NAMALWA (cell line): ENCODE measurements at places on chromosomes 16 and 17.

DNA sequence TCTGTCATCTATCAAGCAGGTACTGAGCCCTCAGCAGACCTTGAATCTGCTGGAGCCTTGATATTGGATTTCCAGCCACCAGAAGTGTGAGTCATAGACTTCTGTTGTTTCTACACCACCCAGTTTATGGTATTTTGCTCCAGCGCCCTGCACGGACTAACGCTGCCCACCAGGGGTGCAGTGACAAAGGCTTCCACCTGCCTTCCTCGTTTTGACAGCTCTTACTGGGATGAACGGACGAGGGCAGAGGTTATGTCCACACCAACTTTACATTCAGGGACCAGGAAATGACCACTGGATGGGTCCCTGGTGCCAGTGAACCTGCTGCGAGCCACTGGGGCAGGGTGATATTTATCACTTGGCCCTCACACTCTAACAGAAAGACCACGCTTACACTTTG lies 66.6 kb upstream of the CBX4 start:
- DNase-seq: peak; percentile 34

DNA sequence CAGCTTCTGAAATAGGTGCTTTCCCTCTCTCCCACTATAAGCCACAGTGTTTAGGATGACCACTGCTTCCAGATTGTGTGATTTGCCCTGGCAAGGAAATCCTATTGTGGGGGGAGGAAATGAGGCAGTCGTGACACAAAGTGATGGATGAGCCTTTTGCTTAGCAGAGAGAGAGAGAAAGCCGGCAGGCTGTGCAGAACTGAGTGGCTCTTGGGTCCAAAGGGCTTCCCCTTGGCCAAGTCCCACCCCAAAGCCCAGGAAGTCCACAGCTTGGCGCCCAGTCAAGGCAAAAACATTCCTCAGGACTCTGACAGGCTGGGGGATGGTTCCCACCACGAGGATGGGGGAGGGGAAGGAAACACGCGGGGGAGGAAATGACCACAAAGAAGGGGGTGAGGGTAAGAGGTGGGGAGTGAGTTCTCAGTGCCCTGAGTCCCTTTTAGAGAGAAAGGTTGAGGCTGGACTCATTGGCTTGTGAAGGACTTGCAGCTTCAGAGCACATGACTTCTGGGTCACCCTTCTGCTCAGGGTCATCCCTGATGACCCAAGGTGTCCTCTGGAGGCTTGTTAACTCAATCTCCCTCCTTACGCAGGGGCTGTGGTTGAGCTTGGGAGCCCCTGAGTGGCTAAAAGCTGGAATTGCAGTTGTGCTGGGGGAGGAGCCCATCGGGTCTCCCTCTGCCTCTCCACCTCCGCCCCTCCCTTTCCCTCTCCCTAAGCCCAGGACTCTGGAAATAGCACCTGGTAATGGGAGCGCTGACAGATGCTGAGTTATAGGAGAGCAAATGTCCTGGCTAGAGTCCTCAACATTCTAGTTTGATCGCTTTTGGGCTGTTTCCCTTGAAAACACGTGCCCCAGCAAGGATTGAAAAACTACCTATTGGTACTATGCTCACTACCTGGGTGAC lies 10.3 kb upstream of the MSL1 start:
- peak; percentile 87 for DNase-seq

DNA sequence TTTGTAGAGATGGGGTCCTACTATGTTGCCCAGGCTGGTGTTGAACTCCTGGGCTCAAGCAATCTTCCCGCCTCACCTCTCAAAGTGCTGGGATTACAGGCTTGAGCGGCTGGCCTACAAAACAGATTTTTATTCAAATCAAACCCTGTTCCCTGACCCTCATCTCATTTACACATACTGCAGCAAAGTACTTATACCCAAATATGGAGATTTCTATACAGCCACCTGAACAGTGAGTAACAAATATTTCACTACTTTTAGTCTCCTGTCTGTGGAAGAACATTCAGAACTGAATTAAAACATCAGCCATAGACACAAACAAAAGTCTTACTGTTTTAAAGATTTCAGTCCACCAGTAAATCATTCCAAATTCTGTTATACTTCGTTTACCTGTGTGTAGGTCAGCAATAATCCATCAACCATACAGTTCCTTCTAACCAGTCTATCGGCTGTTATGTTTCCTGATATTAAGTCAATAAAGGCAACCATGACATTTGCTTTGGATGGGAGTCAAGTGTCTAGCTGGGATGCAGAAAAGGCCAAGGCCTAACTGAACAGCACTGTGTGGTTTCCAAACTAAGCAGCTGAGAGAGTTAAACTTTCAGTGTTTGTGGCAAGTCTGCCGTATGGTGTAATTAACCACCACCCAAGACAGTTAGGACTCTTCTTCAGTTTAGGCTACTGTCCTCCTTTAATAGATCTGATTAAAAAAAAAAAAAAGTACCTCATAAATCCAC lies 22.3 kb downstream of the ERN1 start:
- DNase-seq: no peak

GRCh38 chr17:8746501-8747236 lies 2.0 kb upstream of the CCDC42 start:
- no peak for DNase-seq

GRCh38 chr16:13866073-13866472 lies 53.9 kb upstream of the ERCC4 start:
- DNase-seq: peak; percentile 66

- no peak for DNase-seq
Measured at GRCh38 chr16:13070268-13070667, 168.9 kb downstream of the SHISA9 start.

DNA sequence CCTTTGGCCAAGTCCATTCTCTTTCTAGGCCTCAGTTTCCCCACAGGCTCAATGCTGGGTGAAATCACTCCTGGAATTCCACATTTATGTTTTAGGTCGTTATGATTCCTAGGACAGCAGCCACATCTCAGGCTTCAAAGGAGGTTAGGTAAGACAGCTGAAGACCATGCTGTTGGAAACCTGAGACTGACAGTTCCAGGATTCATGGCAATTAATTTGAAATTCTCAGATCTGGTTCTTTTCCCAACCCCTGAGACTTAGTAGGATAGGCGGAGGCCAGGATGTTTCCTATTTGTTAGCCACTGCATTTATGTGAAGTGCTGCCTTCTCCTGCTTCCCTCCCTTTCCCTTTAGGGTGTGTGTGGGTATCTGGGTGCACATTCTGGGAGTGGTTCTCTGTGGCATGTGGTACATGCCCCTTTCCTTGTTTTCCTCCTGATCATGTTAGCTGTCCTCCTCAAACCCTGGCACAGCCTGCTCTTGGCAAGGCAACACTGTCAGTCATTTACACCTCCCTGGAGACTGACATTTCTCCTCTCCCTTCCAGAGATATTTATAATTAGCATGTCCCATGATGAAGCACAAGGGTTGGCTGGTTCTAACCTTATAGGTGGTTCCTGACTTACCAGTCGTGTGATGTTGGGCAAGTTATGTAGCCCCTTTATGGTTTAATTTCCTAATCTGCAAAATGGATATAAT lies 91.4 kb upstream of the SALL1 start:
- DNase-seq: no peak

GRCh38 chr16:66457888-66458287 lies 30.8 kb downstream of the BEAN1 start:
- no peak for DNase-seq
